ENCODE measurements at places on chromosomes 2 and 18.

- DNase-seq = no peak
Observed at GRCh38 chr2:127012215-127012614, 94.7 kb downstream of the BIN1 start.

- DNase-seq = no peak
Observed at GRCh38 chr2:240586919-240587800, 626 bp downstream of the CAPN10 start.

DNA sequence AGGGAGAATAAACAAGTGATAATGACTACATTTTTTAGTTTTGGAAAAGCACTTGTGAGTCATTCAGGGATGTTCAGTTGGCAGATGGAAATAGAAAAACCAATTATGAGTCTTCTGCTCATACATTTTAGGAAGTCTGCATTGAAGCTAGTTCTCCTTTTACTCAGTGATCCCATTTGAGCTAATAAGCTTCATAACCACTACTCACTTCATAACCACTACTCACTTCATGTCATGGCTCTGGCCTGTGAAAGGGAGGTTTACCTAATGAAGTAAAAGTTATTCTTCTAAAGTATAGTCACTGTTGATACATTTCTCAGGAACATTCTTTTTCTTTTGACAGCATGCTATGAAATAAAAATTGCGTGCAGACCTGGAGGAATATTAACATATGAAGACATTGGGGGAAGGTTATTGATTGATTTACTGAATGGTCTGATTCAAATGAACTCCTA lies 948.7 kb downstream of the TSN start:
- DNase-seq = no peak

- no peak for DNase-seq
Observed at GRCh38 chr2:203569677-203570316, 34.7 kb upstream of the RAPH1 start.

DNA sequence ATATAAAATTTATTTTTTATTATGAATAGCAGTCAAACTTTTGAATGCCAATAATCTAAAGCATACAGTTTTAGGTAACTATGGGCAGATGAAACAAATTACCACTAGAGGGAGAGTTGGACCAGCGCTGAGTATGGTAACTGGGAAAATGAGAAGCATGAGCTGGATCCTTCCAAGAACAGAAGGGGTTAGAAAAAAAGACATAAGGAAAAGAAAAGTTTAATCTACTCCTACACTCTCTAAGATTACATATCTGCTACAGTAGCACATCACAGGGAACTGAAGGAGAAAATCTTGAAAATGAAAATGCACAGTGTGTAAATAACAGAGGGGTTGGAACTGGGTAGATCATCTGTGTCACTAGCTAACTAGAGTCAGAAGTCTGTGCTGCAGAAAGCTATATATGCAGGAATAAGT lies 15.5 kb downstream of the REG3G start:
- DNase-seq = no peak

DNA sequence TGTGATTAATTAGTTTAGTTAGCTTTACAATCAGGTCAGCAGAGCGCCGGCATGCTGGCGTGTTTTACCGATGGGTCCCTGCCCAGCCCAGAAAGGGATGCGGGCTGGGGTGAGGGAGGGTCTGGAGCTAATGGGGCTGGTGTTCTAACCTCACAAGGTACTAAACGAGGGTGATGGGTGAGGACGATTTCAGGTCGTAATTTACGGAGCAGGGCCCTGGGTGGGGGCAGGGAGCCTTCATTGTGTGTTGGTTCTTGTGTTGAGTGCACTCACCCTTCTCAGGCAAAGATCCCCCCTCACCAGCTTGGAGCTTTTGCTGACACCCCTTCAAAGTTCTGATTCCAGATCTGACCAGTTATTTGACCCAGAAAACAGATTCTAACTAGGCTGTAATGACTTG lies 39.5 kb downstream of the PTGR3 start:
- DNase-seq = no peak

GRCh38 chr18:34873986-34874580 lies 164.0 kb downstream of the DTNA start:
- no peak for DNase-seq

GRCh38 chr2:3659447-3660432 lies 1.7 kb downstream of the ALLC start:
- DNase-seq = no peak

- no peak for DNase-seq
Observed at GRCh38 chr2:20488201-20488641, 41.3 kb downstream of the RHOB start.

DNA sequence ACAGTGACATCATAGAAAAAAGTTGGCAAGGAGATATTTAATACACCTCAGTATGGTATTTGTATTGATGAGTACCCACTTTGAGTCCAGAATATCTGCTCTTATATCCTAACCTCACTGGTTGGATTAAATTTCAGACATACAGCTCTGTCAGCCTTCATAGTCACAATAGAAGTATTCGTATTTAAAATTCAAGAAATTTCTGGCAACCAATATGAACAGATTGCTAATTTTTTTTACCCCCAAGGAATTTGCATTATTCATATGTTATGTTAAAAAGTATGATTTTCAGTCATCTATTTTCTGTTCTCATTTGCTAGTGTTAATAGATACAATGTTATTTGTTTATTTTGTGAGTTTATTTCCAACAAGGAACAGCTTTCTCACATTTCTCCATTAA lies 1306.8 kb upstream of the NXPH2 start:
- DNase-seq = no peak

GRCh38 chr2:222250313-222250712 lies 48.5 kb downstream of the PAX3 start:
- DNase-seq = no peak

DNA sequence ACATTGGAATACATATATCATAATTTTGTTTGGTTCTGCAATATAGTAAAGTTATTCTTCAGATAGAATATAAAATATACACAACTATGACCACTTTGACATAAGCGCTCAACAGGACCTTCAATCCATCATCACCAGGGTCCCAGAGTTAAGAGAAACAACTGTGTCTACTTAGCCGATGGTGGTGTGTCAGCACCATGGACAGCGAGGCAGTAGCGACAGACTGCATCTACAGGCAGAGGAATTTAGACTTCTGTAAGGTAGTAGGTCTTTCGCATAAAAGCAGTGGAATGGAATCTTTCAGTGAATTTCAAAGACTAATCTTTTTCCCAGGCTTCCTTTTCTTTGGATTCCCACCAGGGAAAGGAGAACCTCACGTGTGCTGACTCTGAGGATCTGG lies 20.5 kb upstream of the LRPPRC start:
- no peak for DNase-seq

GRCh38 chr2:205681401-205682238 lies 681 bp upstream of the NRP2 start:
- DNase-seq = no peak

DNA sequence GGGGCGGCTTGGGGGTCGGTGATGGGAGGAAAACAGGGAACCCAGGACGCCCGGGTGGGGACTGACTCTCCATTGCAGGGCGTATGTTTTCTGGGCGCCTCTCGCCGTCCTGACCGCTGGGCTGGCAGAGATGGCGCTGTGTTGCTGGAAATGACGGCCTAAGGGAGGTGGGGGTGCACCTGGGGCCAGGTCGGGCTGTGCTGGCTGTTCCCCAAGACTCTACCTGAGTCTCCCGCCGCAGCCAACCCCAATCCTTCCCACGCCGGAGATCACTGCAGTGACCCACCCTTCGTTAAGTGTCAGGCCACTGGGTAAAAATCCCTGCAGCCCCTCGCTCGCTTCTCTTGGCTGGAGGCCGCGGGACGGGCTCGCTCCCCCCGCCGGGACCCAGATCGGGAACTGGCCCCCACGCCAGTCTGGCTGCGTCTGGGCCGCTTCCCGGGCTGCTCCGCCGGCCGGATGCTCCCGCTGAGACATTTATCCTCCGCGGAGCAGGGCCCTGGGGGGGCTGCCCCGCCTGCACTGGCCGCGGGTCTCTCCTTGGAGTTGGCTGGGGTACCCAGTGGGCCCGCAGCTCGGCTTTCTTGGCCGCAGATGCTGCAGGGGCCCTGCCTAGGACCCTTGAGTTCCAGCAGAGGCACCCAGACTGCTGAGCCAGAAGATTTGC lies 7.8 kb upstream of the ARMC9 start:
- DNase-seq = no peak

DNA sequence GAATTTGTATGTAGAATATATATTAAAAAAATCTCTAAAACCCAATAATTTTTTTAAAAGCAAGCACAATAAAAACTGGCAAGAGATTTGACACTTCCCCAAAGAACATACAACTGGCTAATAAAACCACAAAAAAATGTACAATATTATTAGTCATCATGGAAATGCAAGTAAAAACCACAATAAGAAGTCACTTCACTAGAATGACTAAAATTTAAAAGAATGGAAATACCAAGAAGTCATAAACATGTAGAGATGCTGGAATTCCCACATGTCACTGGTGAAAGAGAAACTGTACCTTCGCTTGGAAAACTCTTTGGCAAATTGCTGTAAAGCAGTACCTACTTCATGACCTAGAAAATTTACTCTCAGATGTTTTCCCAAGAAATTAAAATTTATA lies 43.4 kb upstream of the KYNU start:
- DNase-seq = no peak

DNA sequence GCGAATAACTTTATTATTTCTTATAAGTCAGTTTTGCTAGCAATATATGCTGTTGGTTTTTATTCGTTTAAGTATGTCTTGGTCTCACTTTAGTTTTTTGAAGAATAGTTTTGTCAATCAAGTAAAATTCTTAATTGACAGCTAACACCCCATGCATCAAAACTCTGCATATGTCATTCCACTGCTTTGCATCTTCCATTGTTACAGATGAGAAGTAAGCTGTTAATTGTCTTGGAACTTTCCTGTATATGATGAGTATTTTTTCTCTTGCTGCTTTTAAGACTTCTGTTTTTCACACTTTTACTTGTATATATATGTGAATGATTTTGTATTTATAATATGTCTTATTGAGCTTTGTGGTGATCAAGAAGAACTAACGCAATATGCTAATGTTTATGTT lies 1048.4 kb downstream of the CNTNAP5 start:
- no peak for DNase-seq

DNA sequence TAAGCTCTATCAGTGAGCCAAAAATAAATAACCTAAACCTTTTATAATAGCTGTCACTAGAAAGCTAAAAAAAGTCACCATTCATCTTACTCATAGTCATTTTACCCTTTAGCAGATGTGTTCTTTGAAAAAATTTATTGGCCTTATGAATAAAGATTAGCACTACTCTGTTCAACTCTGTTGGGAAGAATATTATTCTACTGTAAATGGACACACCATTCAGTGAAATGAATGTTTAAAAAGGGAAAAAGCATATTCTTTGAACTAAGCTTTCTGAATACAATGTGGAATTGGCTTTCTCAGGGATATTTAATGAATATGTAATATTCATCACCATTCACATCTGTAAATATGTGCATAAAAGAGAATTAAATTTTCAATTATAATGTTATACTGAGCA lies 422.0 kb downstream of the CBLN2 start:
- DNase-seq = no peak

GRCh38 chr2:196725218-196725617 lies 74.3 kb downstream of the GTF3C3 start:
- no peak for DNase-seq

- no peak for DNase-seq
Observed at GRCh38 chr2:60047944-60048525, 505.4 kb downstream of the BCL11A start.

DNA sequence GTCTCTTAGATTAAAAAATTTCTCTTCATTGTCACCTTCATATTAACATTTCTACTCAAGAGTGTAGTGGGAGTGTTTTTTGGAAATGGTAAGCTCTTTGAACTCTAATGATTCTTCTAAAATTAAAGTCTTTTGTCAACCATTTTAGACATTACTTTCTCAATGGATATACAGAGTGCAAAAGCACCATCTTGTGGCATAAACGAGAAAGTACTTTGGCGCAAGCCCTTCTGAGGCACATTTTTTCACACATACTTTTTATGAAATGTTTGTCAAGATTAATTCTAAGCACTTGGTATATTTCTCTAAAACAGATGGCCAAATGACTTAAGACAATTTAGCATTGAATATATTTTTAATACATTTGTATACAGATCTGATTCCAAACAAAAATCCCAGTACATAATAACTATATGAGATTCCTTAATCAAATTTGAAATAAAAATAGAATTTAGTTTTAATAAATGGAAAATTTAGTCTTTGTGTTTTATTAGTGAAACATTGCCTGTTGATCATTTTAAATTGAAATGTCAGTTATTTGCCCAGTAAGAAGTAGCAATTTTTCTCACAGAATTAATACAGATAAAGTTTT lies 63.3 kb upstream of the GALNT5 start:
- peak; percentile 5 for DNase-seq

- no peak for DNase-seq
Observed at GRCh38 chr18:23384778-23385736, 68.0 kb upstream of the RIOK3 start.

GRCh38 chr2:100460904-100461530 lies 9.3 kb upstream of the NMS start:
- DNase-seq = no peak

DNA sequence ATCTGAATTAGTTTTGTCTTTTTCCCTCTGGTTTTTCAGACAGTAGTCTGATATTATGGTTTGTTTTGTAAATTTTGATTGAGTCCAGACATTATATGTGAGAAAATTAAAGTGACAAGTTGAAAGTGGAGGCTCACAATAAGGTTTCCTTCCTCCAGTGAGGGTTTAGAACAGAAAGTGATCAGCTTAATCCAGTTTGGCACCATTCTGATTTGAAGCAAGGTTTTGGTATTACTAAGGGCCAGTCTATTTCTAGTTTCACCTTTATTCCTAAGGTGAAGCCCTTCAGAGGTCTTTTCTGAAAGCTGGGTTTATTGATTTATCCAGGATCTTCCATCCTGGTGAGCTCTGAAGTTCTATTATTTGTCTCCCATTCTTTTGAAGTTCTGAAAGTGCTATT lies 68.7 kb downstream of the CDC42EP3 start:
- DNase-seq = no peak

DNA sequence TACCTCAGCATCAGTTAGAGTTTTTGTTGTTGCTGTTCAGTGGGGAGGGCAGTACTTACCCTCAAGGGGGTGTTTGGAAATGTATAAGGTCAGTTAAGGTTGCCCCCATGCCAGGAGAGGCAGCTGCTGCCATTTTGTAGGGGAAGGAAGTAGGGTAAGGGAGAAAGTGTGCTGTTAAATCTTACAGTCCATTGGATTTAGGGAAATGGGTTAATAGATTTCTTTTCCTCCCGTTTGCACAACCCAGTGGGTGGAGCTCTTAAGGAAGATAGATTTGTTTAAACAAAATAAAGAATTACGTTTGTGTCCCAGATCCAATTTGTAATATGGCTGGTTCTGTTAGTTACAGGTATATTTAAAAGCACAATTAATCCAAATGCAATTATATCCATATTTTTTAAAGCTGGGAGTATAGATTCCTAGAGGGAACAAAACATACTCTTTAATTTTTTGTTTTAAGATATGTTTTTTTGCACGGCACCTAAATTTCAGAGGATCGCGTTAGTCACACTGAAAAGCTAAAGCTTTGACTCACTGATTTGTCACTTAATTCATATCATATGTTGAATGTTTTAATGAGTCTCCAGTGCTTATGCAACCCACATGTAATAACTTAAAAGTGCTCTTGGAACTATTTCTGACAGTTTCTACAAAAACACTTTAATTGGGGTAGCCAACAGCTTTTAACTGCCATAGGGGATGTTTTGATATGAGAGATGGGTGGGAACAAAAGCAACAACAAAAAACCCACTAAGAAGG lies 9.0 kb upstream of the CWC22 start:
- DNase-seq = no peak

GRCh38 chr2:127527001-127527804 lies 914 bp upstream of the IWS1 start:
- DNase-seq = no peak

- DNase-seq = no peak
Observed at GRCh38 chr18:77203071-77203470, 46.6 kb upstream of the GALR1 start.

GRCh38 chr2:5991305-5991968 lies 299.3 kb downstream of the SOX11 start:
- no peak for DNase-seq
